ENCODE measurements at places on chromosomes 7 and 10.
A peak's percentile ranks its signal among the peaks of the same experiment; 100 is the strongest.

GRCh38 chr7:434891-435629, 84.6 kb downstream of the PDGFA start:
- DNase-seq: peak; percentile 94

DNA sequence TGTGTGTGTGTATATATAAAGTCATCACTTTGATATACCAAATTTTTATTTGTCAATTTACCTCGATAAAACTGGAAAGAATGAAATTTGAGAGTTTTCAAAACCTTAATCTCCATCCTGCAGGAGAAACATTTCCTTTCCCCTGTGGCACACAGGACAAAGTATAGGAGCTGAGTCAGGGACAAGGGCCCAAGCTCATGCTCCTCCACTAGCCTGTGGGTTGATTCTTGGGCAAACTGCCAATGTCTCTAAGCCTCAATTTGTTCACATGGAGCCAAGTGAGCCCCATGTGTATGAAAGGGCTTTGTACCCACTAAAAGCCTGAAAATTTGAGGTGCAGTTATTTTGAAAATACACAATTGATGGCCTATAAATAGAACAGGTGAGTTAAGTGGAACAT, 60.3 kb upstream of the IL6 start:
- no peak for DNase-seq

- no peak for DNase-seq
Observed at GRCh38 chr7:16211402-16211925, 209.9 kb downstream of the CRPPA start.

DNA sequence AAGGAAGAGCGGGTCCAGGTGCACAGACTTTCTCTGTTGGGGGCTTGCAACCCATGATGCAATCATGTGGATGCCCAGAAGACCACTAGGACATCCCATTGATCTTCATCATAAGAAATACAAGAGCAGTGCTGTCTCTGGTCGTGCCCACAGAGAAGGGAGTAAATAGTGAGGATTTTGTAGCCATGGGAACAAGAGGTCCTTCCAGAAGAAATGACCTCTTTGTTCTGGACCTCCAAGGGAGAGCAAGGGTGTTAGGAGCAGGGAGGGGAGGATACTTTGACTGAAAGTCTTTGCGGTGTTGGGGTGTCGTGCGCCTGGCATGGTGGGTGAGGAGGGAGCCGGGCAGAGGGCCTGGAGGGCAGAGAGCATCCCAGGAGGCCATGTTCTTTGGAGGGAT, 55.0 kb upstream of the EN2 start:
- no peak for DNase-seq
